CD8-positive, alpha-beta memory T cell (primary cell): ENCODE measurements at places on chromosomes 3 and 15. TPM values are rescaled to one million over a fixed set of nuclear protein-coding genes. Genes with fewer than 3 reads are reported as not detected.

The CAMK2N2 gene
- 0.66 TPM for total RNA-seq

The CIP2A gene
- 42.6 TPM for total RNA-seq

The CACNA1D gene
- 0.78 TPM for total RNA-seq

The EPHA3 gene
- not detected for total RNA-seq

The ZNF660 gene
- total RNA-seq, result 0.35 TPM

The LYSMD2 gene
- total RNA-seq, result 25.1 TPM

DNA sequence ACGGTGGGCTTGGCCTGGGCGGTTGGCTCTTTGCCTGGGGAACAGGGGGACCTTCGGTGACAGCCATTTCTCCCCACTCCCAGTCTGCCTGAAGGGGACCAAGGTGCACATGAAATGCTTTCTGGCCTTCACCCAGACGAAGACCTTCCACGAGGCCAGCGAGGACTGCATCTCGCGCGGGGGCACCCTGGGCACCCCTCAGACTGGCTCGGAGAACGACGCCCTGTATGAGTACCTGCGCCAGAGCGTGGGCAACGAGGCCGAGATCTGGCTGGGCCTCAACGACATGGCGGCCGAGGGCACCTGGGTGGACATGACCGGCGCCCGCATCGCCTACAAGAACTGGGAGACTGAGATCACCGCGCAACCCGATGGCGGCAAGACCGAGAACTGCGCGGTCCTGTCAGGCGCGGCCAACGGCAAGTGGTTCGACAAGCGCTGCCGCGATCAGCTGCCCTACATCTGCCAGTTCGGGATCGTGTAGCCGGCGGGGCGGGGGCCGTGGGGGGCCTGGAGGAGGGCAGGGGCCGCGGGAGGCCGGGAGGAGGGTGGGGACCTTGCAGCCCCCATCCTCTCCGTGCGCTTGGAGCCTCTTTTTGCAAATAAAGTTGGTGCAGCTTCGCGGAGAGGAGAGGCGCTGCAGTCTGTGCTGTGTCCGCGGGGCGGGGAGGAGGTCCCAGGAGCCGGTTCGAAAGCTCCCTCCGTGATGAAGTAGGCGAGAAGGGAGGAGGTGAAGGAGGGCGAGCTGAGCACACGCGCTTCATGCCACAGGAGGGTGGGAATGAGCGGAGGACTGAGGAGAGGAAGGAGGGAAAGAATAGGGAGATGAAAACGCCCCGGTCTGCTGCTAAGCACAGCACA lies 9.6 kb downstream of the CLEC3B start:
- H3K4me1 ChIP-seq, result peaks cover 14% of the 10 kb centered on the region
- peaks cover 8% of the 10 kb centered on the region for H3K27me3 ChIP-seq
- H3K36me3 ChIP-seq, result no peaks in the 10 kb centered on the region
- peak; percentile 22 for DNase-seq
- H3K27ac ChIP-seq, result no peak overlapping the region

- no peak overlapping the region for H3K27ac ChIP-seq
- H3K27me3 ChIP-seq, result no peaks in the 10 kb centered on the region
- H3K4me1 ChIP-seq, result no peaks in the 10 kb centered on the region
- H3K36me3 ChIP-seq, result no peaks in the 10 kb centered on the region
- H3K4me3 ChIP-seq, result no peak overlapping the region
Observed at GRCh38 chr3:168322941-168323340, 227.2 kb upstream of the GOLIM4 start.

GRCh38 chr3:3907023-3907422 lies 107.8 kb downstream of the LRRN1 start:
- no peaks in the 10 kb centered on the region for H3K36me3 ChIP-seq
- no peak for DNase-seq
- H3K27ac ChIP-seq, result no peak overlapping the region
- H3K27me3 ChIP-seq, result no peaks in the 10 kb centered on the region

DNA sequence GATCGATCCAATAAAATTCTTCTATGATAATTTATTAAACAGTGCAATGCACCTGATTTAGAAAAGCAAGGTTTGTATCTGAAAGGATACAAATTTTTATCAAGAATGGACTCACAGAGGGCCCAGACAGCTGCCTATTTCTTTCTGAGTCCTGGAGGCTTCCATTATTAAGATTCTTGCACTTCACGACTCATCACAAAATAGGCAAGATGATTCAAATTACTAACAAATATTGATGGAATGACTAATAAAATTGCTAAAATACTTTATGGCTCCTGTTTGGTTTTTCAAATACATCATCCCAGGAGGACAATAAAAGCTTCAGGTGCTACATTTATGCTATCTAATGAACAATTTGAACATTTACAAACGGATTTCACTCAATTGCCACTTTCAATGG lies 483.0 kb upstream of the AGTR1 start:
- no peak overlapping the region for H3K4me3 ChIP-seq
- H3K27ac ChIP-seq, result no peak overlapping the region
- H3K36me3 ChIP-seq, result no peaks in the 10 kb centered on the region
- H3K27me3 ChIP-seq, result no peaks in the 10 kb centered on the region

DNA sequence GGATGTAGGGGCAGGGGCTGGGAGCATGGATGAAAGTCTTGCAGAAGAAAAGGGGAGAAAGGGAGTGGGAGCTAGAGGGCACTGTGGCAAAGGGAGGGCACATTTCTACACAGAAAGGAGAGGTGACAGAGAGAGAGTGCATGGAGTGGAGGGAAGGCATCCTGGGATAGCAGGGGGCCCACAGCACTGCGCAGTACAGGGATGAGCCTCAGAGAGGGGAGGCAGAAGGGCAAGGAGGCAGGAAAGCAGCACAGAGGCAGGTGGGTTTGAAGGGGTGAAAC lies 5.4 kb downstream of the STOML1 start:
- H3K27ac ChIP-seq, result no peak overlapping the region
- H3K4me1 ChIP-seq, result peaks cover 8% of the 10 kb centered on the region
- H3K4me3 ChIP-seq, result no peak overlapping the region
- H3K27me3 ChIP-seq, result no peaks in the 10 kb centered on the region

- no peak overlapping the region for H3K4me3 ChIP-seq
- H3K27ac ChIP-seq, result no peak overlapping the region
- H3K27me3 ChIP-seq, result peaks cover 68% of the 10 kb centered on the region
Observed at GRCh38 chr3:43994657-43995546, 246.8 kb upstream of the TOPAZ1 start.

DNA sequence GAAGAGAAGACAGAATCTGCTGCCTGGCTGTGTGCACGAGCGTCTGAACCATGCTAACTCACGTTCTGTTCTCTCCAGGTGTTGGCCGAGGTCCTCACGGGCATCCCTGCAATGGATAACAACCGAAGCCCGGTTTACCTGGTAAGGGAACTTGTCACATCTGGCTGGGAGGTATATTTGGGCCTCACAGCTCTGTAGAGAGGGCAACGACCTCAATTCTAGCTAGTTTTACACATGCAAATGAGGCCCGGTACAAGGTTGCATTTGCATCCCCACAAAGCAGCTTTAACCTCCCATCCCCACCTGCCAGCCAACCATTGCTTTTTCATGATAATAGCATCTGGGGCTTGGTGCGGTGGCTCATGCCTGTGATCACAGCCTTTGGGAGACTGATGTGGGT lies 22.0 kb upstream of the TATDN2 start:
- peaks cover 26% of the 10 kb centered on the region for H3K4me1 ChIP-seq
- H3K27me3 ChIP-seq, result no peaks in the 10 kb centered on the region

- H3K4me3 ChIP-seq, result no peak overlapping the region
- no peaks in the 10 kb centered on the region for H3K27me3 ChIP-seq
- H3K27ac ChIP-seq, result no peak overlapping the region
- no peaks in the 10 kb centered on the region for H3K36me3 ChIP-seq
- H3K4me1 ChIP-seq, result no peaks in the 10 kb centered on the region
Observed at GRCh38 chr3:131802029-131802428, 232.8 kb downstream of the CPNE4 start.

GRCh38 chr15:51706291-51706690 lies 25.0 kb downstream of the SCG3 start:
- H3K4me3 ChIP-seq, result no peak overlapping the region
- H3K4me1 ChIP-seq, result no peaks in the 10 kb centered on the region
- H3K27me3 ChIP-seq, result peaks cover 6% of the 10 kb centered on the region

DNA sequence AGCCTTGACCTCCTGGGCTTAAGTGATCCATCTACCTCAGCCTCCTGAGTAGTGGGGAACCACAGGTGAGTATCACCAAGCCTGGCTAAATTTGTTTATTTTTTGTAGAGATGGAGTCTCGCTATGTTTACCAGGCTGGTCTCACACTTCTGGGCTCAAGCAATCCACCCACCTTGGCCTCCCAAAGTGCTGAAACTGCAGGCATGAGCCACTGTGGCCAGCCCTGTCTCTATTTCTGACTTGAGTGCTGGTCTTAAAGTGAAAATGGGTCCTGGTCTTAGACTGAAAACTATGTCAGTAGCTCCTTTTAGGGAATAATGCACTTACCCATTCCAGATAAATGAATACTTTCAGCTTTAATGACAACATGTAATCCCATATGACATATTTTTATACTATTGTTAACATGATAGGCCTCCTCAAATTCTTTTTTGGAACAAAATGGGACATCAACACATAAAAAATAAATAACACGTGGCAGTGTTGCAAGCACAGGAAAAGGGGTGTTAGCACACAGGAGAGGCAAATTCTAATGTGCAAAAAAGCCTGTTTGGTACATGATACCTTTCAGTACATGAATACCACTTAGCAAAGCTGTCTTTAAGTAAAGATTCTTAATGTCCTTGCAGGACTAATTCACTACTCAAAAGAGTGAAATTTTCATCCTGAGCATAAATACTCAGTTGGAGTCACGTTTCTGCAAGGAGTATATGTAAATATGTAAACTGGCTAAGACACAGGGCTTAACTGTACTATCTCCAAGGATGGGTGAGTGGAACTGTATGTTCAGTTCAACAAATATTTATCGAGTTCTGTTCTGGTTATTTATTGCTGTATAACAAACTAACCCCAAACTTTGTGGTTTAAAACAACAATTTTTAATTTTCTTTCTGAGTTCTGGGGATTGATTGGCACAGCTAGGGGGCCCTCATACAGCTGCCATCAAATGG lies 194.7 kb downstream of the NR1D2 start:
- no peaks in the 10 kb centered on the region for H3K27me3 ChIP-seq
- H3K27ac ChIP-seq, result no peak overlapping the region
- no peaks in the 10 kb centered on the region for H3K36me3 ChIP-seq
- no peak for DNase-seq
- H3K4me3 ChIP-seq, result no peak overlapping the region
